NAMALWA (cell line): ENCODE measurements at places on chromosomes 6 and 20.

DNA sequence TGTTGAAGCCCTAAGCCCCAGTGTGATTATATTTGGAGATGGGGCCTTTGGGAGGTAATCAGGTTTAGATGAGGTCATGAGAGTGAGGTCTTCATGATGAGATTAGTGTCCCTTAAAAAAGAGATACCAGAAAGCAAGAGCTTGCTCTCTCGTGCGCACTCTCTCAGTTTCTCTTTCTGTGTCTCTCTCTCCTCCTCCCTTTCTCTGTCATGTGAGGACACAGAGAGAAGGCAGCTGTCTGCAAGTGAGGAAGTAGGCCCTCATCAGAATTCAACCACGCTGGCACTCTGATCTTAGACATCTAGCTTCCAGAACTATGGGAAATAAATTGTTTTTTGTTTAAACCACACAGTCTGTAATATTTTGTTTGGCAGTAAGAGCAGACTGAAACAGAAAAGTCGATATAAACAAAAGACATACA, 180.5 kb downstream of the IBTK start:
- DNase-seq = peak; percentile 12

DNA sequence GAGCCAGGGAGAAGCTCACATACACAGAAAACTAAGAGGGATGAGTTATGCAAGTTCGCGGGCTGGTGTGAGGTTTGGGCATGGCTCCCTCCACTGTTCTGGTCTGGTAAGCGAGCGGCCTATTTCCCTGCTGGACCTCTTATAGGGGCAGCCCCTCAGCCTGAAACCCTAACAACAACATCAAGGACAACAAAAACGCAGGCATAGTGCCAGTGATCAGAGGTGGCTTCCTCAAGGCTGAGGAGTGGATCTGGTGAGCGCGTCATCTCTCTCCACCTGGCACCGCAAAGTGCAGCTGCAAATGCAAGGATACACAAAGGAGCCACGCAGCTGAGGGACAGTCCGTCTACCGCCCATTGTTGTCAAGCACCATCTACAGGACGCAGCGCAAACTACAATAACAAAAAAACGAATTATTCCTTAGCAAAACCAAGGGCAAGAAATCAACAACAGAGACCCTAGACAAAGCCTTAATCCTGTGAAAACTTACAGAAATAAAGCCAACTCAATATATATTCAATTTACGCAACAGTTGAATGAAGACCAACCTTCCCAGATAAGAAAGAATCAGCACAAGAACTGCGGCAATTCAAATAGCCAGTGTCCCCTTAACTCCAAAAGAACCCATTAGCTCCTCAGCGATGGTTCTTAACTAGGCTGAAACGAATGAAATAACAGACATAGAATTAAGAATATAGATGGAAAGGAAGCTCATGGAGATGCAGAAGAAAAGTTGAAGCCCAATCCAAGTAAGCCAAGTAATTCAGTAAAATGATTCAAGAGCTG, 9.2 kb upstream of the DEFB110 start:
- peak; percentile 7 for DNase-seq

DNA sequence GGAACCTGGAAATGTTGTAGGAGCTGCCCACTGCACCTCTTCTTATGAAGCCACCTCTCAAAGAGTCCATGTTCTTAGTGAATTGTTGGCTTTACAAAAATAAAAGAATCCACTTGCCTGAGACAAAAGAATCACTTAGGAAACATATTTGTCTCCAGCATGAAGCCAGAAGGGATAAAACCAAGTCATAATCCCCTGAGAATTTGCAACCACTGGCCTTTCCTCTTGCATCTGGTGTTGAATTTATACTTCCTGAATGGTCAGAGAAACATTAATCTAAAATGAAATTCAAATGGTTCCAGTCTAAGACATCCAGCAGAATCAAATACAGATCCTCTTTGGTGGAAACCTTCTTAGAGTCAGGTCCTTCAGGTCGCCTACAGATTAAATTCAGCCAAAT, 192.5 kb upstream of the ECI2 start:
- DNase-seq = no peak

DNA sequence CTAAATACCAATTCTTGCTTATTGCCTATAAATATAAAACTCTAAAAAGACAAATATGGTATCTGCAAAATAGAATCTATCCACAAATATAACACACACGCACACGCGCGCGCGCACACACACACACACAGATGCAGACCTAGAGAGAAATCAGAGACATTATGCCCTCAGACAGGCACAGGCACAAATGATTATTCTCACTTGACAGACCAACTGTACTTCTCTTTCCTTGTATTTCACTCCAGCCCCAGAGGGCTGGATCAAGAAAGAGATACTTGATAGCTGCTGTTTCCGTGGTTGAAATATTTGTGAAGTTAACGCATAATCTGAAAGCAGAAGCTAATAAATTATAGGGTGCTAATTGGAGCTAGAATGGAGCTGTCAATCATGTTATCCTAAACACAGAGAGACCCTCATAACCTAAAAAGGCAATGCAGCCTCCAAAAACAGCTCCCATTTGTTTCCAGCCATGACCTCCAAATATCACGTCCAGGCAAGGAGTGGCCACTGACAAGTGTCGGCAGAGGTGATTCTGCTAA, 11.5 kb downstream of the VGLL2 start:
- no peak for DNase-seq

DNA sequence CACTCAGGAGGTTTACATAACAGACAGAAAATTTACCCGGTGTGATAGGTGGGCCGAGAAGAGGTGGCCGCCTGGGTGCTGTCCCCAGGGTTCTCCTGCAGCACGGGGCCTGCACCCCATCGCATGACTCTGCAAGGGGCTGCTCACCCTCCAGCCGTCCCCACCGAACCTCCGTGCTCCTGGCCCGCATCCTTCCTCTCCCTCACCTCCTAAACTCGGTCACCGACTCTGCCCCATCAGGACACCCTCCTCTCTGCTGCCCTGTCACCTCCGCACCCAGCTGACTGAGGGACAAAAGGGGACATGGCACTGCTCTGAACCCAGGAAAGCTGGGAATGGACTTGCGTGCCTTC, 147.6 kb downstream of the SYNDIG1 start:
- no peak for DNase-seq

GRCh38 chr6:154213782-154214181, 142.8 kb downstream of the IPCEF1 start:
- DNase-seq = no peak
